ENCODE measurements at places on chromosomes 5 and 9.

- DNase-seq: no peak
Measured at GRCh38 chr9:18910435-18910834, 122.6 kb downstream of the SAXO1 start.

GRCh38 chr5:151063142-151063989 lies 17.5 kb downstream of the TNIP1 start:
- DNase-seq: no peak

GRCh38 chr5:133423618-133424282 lies 188.6 kb downstream of the FSTL4 start:
- peak; percentile 25 for DNase-seq

- no peak for DNase-seq
Measured at GRCh38 chr9:31608416-31608815, 776.0 kb upstream of the ACO1 start.

GRCh38 chr9:35882996-35883395 lies 12.8 kb upstream of the OR13J1 start:
- DNase-seq: no peak

GRCh38 chr5:168552146-168552545 lies 23.0 kb downstream of the FBLL1 start:
- DNase-seq: no peak

DNA sequence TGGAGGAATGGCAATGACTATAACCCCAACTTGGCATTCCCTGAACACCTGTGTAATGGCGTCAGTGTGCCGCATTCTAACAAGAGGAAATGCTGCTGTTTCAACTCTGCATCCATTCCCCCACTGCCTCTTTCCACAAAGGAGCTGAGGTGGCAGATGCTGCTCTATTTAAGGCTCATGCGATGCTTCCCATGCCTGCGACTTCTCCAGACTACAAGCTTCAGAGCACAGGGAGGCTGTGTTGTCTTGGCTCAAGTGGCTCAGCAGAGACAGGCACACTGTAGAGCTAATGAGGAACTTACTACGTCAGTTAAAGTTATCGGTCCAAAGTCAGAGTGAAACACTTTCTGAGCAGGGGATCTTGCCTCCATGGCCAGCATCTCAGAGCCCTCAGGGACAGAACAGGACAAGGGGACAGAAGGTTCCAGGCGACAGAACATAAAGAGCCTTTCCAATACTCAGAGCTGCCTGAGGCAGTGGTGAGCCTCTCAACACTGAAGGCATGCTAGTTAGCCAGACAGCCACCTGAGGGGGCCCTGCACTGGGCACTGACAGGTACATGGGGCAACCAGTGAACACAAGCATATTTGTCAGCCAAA lies 21.8 kb downstream of the TNIP1 start:
- no peak for DNase-seq

DNA sequence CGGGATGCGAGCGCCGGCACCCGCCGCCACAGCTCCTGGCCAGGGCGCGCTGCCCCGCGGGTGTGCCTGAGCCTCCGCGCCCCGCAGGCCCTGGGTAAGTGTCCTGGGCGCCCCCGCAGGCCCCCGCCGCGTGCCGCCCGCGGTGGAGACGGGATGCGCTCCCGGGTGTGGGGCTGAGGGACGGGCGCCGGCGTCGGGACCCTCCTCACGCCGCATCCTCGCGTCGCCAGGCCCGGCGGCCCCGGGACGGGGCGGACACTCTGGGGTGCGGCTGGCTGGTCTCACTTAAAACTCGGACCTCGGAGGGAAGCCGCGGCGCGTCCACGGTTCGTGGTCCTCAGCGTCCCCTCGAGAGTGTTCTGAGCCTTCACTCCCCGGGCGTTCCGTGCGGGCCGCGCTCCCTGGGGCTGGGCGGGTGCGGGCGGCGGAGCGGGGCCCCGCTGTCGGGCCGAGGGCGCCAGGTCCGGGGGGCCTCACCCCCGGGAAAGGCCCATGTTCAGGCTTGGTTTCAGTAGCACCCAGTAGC lies 275 bp downstream of the AHRR start:
- DNase-seq: no peak

- DNase-seq: no peak
Measured at GRCh38 chr5:24472518-24472917, 172.3 kb downstream of the CDH10 start.

DNA sequence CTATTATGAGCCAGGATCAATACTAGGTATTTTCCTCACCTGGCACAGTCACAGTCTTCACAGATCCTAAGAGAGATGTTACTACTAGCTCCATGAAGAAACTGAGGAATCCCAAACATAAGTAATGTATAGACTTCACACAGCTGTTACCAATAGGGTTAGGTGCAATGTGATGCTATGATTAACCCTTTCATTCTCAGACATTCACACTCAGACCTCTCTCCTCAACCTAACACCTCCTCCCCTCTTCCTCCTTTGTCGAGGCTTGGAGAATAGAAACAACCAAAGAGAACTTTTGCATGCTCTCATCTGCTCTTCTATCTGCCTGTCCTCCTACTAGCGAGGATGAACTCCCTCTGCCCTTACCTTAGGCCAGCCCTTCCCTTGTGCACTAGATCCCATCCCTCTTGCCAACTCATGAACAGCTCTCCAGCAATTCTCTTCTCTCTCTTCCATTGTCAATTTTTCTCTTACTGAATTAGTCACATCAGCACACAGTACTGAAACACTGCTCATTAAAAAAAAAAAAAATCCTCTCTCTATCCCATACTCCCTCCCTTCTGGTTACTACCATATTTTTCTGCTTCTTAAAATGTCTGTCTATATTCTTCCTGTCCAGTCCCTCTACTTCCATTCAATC lies 47.7 kb downstream of the MAPKAP1 start:
- no peak for DNase-seq

DNA sequence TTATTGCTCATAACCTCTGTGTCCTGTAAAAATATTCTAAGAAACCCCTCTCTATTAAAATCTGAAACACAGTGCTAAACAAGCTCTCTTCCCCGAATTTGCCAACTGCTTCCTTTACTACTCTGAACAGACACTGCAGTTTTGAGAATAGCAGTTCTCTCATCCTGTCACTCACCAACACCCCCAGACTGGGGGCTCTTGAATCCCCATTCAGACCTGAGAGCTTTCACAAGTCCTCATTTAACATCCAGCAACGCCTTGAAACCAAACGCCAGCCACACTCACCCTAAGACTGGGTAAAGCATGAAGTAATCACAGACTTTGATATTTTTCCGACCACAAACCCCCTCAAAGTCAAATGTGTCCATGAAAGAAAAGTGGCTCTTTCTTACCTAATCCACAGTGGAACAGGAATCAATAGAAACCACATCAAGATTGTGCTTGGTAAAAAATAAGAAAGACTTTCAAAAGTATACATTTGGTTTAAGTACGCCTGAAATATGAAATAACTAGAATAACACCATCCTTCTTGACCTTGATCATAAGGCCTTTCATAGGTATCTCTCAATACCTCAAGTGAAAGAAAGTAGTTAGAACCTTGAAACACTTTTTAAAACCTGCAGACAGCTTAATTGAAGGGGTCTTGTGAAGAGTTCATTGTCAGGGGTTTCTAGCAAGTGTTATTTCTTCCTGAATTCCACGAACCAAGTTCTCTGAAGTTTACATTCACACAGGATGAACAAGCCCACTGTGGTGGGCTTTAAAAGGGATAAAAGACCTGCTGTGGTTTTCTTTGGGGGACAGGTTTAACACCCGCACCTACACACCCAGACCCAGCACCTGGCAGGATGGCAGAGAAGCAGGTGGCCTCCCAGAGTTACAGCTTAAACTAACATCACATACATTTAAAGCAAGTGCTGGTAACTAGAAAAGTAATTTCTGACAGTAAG lies 412.6 kb downstream of the MLLT3 start:
- no peak for DNase-seq

Measured in stimulated activated CD8-positive, alpha-beta memory T cell treated with anti-CD3 and anti-CD28 coated beads, Interleukin-7, amount 100 ng/mL, for 1 hour (primary cell).